ENCODE measurements at places on chromosomes 2 and 18.

DNA sequence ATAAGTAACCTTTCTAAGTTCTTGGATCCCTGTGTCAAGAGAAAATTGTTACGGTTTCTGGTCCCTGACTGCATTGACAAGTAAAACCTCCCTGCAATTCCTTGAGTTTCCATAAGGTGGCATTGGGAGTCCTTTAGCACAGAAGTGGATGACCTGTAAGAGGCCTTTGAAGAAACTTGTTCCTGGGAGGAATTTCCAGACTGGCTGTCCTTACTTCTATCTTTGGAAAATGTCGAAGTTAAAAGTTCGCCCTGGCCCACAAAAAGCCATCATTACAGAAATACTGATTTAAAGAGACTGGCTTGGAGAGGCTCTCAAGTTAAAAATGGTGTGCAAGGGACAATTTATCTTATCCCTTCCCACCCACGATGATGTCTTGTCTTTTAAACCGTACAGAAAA, 218.4 kb downstream of the CDH20 start:
- DNase-seq: peak; percentile 86

DNA sequence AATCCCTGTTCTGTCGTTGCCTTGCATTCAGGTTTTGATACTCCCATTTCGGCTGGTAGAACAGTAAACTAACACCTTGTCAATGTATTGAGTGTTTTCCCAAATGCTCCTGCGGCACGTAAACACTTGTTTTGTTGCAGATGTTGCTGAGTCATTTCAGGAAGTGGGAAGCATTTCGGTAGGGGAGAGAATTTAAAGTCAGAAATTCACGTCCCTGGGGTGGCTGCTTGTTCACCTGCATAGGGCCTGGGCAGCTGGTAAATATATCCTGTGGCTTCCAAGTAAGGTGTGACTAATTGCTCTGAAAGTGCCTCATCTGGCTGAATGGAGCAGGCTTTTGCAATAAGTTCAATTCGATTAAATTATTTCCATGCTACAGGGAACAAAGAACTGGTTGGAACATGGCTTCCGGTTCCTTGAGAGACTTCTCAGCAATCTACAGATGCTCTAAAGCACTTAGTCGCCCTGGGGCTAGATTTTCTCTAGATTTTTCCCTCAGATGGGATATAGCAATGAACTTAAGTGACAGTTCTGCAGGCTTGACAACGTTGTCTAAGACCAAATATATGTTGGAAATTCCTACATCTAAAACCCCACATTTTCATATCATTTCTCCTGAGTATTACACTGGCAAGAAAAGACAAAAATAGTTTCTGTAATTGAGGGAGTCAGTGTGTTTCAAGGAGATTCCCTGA, 5.2 kb downstream of the GALR1 start:
- no peak for DNase-seq

DNA sequence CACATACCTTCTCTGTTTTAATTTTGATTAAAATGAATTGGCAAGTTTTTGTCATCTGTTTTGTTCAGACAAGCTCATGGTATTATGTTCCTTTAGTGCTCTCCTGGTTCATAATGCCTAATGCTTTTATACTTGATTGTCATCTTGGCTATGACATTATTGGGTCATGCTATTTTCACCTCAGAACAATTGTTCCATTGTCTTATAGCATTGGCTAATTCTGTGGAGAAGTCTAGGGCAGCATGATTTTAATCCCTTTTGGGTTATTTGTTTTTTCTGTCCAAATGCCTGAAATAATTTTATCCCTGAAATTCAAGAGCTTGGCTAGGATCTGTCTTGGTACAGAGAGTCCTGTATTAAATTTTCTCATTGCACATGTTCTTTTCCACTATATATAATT, 83.8 kb upstream of the CCDC85A start:
- DNase-seq: no peak

DNA sequence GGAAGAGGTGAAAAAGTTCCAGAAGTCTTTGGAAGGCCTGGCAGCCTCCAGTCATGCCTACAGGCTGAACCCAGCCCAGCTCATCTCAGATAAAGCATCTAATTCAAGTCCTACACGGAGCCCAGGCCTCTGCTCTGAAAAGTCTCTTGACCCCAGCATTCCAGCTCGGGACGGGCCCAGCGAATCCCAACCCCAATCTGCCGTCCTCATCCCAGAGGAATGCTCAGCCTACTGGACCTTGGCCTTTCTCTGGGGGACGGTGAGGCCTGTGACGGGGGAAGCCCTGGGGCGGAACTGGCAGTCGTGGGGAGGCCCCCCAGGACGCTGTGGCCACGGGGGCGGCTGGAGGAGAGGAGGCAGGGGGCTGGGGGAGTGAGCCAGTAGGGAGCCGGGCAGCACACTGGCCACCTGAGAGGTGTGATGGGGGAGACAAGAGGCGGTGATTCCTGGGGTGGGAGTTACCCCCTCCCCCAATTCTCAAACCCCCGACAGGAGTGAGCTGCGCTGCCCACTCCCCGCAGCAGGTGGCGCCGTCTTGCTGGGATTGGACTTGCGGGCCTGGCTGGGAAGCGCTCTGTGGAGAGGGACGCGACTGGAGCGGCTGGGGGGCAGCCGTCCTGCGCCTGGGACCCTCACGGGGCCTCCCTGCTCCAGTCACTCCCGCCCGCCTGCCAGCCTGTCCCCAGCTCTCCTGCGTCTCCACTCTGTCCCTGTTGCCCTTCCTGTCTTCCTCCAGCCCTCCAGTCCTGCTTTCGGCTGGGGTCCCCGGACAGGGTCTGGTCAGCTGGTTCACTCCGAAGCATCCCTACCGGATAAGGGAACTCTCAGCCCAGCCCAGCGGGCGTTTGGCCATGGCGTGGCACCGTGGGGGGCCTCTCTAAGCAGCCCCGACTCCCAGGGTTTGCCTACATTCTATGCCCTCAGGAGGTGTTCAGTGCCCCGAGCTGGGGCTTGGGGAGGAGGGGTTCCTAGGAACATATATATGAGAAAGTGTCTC, 182.6 kb upstream of the HAAO start:
- DNase-seq: peak; percentile 73

DNA sequence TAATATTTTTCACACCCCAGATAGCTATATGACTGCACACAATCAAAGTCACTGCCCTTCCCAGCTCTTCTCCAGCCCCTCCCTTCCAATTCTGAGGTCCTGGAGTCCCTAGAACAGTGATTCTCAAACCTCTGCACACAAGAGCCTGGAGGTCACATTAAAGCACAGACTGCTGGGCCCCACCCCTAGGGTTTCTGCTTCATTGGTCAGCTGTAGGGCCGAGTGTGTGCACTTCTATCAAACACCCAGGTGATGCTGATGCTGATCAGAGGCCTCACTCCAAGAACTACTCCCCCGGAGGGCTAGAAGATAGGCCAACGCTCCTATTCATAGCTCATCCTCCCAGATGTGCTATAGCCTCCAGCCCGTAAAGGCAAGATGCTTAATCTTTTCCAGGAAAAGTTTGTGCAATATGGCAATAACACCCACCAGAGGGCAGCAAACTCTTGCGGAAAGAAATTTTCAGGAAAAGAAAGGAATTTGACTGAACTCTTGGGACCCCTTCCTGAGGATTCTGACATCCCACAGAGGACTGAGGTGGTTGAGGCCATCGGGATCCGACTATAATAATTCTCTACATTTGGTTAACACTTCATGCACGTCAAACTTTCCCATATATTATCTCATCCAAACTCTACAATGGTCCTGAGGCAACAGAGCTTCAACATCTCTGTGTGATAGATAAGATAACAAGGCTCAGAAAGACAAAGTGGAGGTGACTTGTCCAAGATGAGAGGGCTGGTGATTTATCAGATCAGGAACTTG, 194.2 kb upstream of the PKDCC start:
- DNase-seq: peak; percentile 83

DNA sequence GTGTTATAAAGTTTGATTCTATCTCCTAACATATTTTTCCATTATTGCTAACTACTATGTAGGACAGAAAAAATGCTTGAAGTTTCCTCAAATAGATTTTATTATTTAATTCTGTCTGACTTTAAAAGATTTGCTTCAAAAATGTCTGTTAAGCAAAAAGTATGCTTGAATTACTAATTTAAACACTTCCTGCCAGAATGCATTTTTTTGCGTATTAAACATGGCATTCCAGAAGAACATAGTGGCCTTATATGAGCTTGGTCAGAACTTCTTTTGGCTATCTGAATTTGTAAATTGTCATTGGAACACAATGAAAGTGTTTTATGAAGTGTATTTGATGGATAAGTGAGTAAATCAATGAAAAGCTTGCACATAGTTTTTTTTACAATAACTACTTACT, 37.8 kb downstream of the MBD5 start:
- DNase-seq: no peak

- no peak for DNase-seq
Observed at GRCh38 chr2:176089843-176090395, 2.6 kb upstream of the HOXD13 start.

DNA sequence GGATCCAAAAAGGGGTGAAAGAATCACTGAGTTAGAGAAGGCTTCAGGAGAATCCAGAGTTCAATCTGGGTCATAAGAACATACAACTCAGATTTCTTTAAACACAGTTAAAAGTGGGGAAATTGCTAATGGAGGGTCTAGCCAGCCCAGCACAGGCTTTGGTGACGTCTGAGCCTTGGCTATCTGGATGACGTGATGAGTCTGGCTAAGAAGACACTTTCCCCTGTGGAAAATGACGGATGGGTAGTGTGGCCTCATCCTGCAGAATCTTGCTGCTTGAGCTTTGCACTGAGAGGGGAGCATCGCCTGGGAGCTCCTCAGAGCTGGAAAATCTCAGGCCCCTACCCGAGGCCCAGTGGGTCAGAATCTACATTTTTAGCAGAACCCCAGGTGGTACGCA, 19.2 kb downstream of the EDAR start:
- DNase-seq: no peak

DNA sequence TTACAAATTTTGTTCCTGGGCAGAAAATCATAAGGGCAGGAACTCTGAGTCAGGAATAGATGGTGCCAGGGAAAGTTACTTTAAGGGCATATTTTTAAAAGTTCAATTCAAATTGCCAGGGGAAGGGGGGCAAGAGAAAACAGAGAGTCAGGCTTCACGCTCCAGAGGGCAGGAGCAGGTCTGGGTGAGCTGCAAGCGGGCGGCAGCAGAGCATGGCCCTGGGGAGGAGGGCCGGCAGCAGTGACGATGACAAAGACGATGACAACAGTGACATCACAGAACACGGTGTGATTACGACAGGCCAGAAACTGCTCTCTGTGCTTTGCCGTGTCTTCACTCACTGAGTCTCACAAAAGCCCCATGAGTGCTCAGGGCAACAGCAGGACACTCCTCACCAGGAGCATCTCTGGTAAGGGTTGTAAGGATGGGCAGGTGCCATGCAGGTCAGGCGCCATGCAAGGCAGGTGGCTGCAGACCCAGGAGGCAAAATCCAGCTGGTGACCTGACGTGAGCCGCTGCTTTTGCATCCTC, 23.3 kb downstream of the CHST10 start:
- DNase-seq: no peak

DNA sequence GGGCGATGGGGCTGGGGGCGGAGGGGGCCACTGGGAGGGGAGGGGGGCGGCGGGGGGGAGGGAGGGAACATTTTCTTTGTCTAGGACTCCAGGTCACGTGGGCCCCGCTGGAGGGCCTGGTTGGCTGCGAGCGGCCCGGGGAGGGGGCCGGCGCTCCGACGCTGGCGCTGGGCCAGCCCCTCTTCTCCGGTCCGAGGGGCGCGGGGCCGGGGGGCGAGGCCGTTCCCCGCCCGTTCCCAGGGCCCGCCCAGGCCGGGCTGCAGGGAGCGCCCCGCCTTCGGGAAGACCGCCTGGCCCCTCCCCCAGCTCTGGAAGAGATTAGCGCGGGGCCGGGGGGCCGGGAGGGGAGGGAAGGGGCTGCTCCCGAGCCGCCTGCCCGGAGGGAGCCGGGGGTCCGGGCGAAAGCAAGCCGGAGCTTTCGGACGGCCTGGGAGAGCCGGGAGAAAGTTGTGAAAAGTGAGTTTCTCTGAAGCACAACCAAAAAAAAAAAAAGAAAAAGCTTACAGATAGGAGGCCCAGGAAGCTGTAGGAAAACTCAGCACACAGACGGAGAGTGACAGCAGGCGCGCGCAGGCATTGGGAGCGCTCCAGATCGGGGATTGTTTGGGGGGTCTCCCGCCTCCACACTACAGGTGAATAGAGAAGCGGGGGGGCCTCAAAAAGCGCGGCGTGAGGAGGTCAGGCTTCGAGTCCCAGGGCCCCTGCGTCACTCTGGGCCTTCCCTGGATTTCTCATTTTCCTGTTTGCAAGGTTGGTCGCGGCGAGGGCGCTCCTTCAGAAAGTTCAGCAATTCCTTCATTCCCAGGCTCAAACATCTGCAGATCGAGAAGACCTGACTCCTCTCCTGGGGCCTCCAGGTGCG, 84.1 kb upstream of the POMC start:
- DNase-seq: peak; percentile 92

DNA sequence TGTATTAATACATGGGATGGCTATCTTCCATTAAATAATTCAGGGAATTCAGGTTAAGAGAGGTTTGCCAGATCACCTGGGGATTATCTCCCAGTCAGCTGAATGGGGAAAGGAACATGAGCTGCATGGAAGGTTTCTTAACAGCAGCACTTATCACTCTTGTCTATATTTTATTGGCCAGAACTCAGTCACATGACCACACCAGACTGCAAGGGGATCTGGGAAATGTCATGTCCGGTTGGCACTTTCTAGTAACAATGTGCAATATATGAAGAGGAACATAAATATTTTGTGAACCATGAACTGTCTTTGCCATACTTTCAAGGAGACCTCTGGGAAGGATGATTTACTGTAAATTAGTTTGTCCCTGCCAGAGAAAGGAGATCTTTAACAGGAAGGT, 599.1 kb downstream of the SLC4A3 start:
- DNase-seq: peak; percentile 70

- no peak for DNase-seq
Observed at GRCh38 chr18:47915229-47915628, 15.2 kb downstream of the SMAD2 start.

GRCh38 chr18:35581546-35581897, at the start of gene GALNT1:
GALNT1 (plus strand) TSS chr18:35581740; CDS start chr18:35654663, 72,923 bp downstream.
- DNase-seq: peak; percentile 10

- DNase-seq: no peak
Observed at GRCh38 chr2:128320906-128321771, 2.5 kb upstream of the HS6ST1 start.

DNA sequence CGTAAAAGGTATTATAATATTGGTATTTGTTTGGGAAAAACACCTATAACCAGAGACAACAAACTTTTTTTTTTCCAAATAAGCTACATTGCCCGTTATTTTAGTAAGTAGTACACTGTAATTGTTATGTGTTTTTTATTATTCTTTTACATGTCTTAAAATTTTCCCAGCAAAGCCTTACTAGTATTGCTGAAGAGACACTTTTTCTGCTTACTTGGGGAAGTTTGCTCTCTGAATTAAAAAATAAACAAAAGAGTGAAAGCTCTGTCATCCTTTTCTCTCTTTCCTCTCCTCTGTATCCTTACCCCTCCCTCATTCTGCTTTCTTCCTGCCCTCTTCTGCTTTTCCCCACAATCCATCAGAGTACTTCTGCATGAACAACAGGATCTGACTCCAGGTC, 25.6 kb upstream of the LDLRAD4 start:
- DNase-seq: no peak

GRCh38 chr2:8412586-8412985, 269.3 kb upstream of the ID2 start:
- peak; percentile 63 for DNase-seq

DNA sequence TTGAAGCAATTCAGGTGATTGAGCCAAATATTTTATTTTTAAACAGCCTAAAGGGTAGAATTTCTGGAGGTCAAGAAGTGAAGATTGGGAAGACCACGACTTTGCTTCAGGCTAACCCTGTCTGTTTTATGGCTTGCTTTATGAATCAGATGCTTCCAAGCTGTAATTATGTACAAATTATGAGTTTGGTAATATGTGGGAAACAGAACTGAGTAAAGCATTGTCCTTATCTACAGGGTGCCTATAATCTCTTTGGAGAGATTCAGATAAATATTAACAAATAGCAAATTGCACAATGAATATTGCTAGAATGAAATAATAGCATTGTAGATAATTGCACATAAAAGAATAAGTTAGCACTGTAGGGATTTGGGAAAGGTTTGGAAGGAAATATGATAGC, 539.4 kb upstream of the CDH2 start:
- DNase-seq: no peak
